ENCODE measurements at places on chromosomes 12 and 14.

DNA sequence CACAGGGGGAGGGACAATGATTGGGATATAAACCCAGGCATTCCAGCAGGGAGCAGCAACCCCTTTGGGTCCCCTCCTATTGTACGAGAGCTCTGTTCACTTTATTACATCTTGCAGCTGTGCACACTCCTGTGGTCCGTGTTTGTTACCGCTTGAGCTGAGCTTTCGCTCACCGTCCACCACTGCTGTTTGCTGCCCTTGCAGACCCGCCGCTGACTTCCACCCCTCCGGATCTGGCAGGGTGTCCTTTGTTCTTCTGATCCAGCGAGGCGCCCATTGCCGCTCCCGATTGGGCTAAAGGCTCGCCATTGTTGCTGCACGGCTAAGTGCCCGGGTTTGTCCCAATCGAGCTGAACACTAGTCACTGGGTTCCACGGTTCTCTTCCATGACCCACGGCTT lies 64.1 kb downstream of the E2F7 start:
- DNase-seq, result no peak

GRCh38 chr12:38268612-38269011 lies 48.0 kb upstream of the ALG10B start:
- no peak for DNase-seq

- DNase-seq, result no peak
Observed at GRCh38 chr14:63342371-63342770, 23.6 kb upstream of the GPHB5 start.

GRCh38 chr14:33510991-33511390 lies 439.9 kb downstream of the EGLN3 start:
- no peak for DNase-seq

DNA sequence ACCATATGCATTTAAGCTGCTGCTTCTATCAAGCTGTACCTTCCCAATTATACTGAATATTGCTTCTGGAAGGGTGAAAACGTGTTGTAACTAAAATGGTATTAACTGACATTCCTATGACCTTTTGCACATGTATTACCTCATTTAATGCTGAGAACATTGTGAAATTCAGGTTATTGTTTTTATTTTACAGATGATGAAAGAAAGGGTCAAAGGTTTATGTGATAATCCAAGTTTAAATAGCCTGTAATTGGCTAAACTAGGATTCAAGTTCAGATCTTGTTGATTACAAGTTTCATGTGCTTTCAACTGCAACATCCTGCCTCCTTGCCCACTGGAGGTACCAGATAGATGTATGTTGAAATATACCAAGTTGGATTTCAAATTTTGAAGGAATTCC lies 433.3 kb upstream of the PRICKLE1 start:
- DNase-seq, result no peak

GRCh38 chr14:67151082-67151666 lies 38.1 kb upstream of the GARIN2 start:
- DNase-seq, result no peak

- peak; percentile 22 for DNase-seq
Observed at GRCh38 chr12:106760184-106760531, 14.3 kb upstream of the RIC8B start.

GRCh38 chr14:105218611-105219010 lies 29.7 kb upstream of the BTBD6 start:
- no peak for DNase-seq

DNA sequence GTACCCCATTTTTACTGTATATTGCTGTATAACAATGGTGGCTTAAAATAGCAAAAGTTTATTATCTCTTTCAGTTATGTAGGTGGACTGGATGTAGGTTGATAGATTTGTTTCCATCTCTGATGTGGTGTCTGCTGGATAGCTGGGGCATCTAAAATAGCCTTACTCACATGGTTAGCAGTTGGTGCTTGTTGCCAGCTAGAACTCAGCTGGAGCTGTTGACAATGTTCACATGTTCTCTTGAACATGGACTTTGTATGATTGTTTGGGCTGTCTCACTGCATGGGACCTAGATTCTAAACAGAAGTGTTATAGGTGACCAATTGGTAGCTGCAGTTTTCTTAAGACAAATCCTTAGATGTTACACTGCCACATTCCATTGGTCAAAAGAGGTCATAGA lies 126.9 kb downstream of the GPHN start:
- no peak for DNase-seq

DNA sequence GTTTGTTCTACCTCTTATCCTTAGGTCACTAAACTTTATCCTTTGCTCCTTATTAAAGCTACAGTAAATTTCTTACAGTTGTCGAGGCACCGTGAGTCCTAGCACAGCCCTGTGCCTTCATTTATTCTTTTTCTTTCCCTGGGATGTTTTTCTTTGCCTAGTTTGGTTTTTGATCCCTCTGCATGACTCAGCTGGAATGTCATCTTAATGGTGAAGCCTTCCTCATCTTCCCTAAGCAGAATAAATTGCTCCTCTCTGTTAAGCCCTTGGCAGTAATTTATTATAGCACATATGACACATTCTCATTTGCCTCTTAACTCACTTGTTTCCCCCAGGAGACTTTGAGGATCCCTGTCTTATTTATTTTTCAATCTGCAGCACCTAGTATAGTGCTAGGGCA lies 16.6 kb downstream of the ACTR10 start:
- no peak for DNase-seq

- no peak for DNase-seq
Observed at GRCh38 chr12:124802361-124802760, 61.3 kb downstream of the SCARB1 start.

DNA sequence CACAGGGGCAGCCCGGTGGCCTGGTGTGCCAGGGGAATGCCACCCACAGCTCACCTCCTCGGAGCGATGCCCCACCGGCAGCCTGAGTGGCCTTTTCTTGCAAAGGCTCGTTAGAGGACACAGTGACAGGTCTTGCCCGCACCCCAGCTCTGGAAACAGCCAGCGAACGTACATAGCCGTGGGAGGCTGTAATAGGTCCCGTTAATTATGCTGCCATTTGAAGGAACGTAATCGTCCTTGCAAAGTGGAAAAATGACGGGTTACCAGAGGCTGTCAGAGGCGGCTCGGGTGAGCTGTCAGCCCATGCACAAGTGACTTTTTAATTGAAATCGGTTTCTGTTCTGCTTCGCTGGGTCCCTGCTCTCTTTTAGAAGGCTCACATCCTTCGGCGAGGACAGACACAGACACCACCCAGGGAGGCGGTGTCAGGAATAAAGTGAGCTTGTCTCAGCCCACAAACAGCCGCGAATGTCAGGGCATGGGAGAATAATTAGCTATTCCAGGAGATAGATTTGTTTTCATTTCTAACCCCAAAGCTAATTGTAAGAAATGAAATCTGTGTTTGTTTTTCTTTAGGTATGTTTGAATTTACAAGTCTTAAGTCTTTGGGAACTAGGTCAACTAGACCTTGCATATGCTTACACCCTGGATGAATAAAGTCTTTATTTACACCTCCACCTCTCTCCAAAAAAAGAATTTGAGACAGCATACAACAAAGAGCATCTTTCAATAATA lies 77.2 kb upstream of the RFLNA start:
- no peak for DNase-seq

DNA sequence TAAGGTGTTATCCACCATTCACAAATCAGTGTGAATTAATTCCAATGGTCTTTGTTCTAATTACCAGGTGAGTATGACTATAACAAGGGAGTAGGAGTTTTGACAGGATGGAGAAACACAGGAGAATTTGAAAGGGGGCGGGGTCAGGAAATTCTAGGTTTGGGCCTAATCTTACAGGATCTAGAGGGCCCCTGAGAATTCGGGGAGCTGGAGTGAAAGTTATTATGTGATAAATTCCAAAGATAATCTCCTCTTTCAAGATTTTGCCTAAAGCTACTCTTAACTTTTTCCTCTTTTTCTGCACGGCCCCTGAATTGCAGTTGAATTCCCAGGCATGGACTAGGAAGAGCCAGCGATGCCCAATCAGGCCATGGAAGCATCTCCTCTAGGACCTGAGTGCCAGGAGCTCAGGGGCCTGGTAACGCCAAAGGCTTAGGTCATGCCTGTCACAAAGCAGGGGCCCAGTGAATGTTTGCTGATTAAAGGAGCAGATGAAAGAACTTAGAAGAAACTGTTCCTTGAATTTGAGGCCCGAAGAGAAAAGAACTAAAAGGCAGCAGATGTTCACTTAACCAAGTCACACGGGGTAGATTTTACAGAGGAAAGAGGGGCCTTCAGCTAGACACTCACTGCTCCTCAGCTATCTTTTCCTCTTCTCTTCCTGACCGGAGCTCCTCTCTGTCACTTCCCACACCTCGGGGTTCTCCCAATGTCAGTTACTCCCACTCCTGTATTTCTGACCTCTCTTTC lies 195.5 kb downstream of the PPM1H start:
- no peak for DNase-seq

DNA sequence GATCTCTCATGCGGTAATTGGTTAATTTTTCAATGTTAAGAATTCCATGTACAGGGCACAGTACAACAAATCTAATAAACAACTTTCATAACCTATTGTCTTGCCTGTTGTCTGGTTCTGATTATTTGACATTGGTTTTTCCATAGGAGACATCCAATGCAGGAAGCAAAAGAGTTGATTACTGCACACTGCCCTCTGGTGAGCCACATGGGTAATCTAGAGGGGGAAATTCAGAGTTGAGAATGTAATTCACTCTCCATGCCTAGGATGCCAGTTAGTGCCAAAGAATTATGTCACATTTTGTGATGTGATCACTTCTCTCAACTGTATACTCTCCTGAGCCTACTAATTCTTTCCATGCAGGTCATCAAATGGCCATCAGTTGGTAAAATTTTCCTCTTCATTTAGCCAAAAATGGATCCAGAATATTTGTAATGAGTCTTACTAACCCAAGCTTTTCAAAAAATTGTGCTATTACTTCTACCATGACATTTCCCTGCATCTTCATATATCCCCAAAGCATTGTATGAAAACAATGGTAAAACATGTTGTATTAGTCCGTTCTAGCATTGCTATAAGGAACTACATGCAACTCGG lies 17.7 kb upstream of the CCDC91 start:
- no peak for DNase-seq

DNA sequence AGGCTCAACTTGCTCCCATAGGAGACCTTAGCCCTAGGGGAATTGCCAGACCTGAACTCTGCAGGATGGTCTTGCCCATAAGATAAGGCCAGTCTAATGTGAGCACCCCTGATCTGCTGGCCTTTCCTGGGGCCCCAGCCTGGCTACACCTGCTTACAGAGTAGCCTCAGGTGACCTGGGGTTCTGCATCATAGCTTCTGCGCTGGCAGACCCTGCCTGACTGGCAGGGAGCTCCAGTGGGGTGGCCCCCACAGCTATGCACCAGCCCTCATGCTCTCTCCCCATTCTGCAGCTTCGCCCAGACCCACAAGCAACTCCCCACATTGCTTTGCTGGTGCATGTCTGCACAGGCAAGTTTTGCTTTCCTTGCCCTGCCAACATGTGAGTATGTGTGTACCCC lies 371.3 kb upstream of the CLEC14A start:
- DNase-seq, result no peak

DNA sequence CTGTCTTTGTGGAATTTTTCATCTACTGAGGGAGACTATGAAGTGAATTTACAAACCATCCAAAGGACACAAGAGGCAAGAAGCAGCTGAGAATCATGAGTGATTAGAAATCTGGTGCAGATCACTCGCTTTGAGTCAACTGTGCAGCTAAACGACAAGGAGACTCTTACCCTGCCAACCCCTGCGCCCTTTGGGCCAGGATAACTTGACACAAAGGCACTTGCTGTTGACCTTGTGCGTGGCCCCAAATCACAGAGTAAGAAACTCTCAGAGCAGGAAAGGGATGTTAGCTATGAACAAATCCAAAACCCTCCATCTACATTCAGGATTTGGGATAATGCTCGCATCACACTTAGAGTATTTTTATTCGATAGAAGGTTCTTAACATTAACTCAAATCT lies 11.5 kb upstream of the PARP11 start:
- no peak for DNase-seq

- DNase-seq, result no peak
Observed at GRCh38 chr12:113889891-113890581, 76.1 kb downstream of the RBM19 start.

- peak; percentile 71 for DNase-seq
Observed at GRCh38 chr12:107320033-107320928, 226.9 kb upstream of the CRY1 start.

GRCh38 chr14:25622763-25623162 lies 572.8 kb upstream of the STXBP6 start:
- DNase-seq, result no peak

GRCh38 chr12:6871052-6871957 lies 1.8 kb downstream of the SPSB2 start:
- no peak for DNase-seq

DNA sequence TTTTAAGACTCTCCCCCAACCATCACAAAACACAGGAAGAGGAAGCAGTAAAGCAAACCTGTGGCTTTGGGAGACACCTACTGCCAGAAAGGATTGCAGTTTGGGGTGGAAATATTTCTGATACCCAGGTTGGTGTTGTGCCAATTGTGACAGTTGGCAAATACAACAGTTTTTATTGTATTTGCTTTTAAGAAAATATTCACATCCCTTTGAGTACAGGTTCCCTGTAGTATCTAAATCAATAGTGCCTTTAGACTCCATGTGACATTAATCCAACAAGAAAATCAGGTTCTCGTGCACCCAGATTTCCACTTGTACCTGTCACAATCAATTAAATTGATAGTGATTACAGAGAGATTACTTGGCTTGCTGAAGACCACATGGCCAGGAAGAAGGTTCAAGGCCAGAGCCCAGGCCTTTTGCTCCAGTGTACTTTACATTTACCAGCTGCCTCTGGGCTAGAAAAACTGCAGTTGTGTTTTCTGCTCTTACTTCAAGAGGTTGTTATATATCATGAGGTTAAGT lies 361.2 kb downstream of the ATP23 start:
- DNase-seq, result no peak

DNA sequence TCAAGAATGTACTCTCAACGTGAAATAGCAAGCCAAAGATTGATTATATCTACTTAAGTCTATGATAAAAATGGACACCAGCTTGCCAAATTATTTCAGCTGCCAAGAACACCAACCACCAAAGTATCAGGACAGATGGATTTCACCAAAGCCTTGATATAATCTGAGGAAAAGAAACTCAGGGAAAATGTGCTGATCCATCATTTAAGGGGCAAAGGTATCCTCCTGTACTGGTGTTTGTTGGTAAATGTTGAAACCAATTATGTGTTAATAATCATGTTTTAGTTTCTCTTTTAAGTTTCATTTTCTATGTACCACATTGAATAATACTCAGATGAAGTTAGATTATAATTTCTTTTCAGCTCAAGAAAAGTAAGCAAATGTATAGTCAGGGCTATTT lies 1284.3 kb upstream of the TMEM132C start:
- DNase-seq, result no peak

GRCh38 chr12:73341559-73342247 lies 1069.5 kb downstream of the TRHDE start:
- no peak for DNase-seq
